ENCODE measurements at places on chromosomes 5 and 9.

GRCh38 chr9:123131258-123131657, 97.8 kb downstream of the GPR21 start:
- peak; percentile 80 for DNase-seq

- DNase-seq = peak; percentile 26
Measured at GRCh38 chr5:122458278-122458872, 146.3 kb downstream of the SNCAIP start.

- no peak for DNase-seq
Measured at GRCh38 chr5:14906628-14907027, 35.0 kb upstream of the ANKH start.

- DNase-seq = peak; percentile 96
Measured at GRCh38 chr5:98763001-98763630, 10.3 kb upstream of the RGMB start.

- no peak for DNase-seq
Measured at GRCh38 chr9:8349376-8349775, 549.8 kb upstream of the DMAC1 start.

GRCh38 chr5:131710391-131710790, 75.4 kb upstream of the RAPGEF6 start:
- DNase-seq = no peak

- DNase-seq = peak; percentile 77
Measured at GRCh38 chr5:119328753-119329602, 26.8 kb upstream of the TNFAIP8 start.

DNA sequence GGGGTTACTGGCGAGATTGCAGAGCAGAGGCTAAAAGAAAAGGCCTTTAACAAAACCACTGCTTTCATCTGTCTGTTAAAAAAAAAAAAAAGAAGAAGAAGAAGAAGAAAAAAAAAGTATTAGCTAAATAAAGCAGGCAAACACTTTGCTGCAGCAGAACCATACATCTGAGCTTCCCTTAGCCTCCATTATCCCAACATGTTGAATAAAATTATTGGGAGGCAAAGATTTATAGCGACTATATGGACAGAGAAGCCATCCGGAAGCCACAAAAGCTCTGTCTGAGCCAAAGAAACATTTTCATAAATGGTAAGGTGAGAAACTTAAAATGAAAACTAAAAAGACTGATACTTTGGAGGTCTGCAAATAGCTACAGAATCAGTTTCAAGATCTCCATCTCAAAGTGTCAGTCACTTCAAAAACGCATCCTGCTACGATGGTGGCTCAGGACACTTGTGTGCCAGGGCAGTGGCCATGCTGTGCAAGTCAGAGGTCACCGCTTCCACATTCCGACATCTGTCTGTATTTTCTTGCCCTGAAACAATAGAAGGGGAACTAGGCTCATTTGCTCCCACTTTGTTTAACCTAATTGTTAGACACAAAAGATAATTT, 9.6 kb downstream of the EFNA5 start:
- no peak for DNase-seq

DNA sequence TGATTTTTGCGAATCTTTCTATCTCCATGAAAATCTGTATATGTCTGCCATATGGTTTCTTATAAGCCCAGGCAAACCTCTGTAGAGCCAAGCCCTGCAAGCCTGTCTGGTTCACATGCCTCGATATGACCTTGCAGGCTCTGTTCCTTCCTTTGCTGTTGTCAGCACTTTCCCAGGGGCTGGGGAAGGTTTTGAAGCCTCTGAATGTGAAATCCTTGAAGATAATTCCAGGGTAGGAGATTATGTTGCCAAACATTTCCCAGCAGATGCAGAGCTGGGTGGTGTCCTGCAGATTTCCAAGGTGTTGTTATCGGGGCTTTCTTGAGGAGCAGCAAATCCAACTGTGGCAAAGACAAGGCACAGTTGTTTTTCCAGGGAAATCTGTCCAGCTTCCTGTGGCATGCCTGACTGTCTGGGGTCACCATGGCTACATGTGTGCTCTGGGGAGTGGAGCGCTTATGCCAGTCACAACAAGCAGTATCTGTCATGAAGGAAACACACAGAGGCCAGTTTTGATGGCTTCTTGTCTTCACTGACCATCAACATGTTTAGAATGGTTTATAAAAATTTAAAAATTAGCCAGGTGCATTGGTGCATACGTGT, 60.7 kb upstream of the RPS23 start:
- no peak for DNase-seq

DNA sequence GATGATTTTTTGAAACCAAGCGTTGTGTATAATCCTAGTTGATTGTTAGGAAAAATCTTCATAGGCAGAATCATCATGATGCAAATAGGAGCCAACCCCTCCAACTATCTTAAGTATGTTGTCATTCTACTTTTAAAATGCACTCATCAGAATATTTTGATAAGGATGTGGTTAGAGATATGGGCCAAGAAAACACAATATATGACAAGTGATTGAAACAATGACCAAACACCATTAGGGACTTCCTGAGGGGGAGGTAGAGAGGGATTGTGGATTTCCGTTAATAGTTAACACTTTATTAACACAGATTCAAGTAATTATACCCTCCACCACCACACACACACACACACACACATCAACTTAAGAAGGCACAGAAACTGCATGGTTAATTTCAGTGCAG, 143.3 kb downstream of the ARSB start:
- DNase-seq = peak; percentile 42

DNA sequence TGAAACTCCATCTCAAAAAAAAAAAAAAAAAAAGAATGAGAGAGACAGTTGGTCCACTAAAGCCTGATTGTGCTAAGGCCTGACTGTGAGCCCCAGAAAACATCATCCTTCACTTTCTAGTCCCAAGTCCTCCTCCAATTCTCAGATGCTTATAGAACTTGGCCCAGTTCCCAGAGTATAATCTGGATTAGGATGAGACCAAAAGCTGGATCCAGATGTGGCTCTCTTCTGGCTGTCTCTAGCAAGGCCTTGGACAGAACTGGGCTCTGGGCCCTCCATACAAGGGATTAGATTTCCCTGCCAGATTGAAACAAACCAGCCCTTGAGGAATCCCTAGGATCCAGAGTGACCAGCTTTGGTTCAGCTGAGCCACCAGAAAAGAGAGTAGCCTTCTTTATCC, 98.4 kb upstream of the ZNF366 start:
- DNase-seq = no peak

DNA sequence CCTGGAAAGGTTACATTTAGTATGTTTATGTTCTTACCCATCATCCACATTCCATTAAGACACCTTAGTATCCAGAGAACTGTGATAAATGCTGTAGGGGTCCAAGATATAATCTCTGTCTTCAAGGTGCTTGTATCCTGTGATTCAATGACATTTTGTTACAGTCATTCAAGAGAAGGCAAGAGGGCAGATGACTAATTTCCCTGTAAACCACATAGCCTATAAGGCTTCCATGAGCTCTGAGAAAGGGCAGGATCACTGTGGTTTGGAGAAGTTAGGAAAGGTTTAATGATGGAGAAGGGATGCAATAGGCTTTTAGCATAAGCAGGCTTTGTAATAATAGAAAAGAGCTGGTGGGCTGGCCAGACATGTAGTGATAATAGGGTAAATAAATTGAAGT, 40.0 kb downstream of the PAPPA start:
- DNase-seq = peak; percentile 87

- no peak for DNase-seq
Measured at GRCh38 chr5:107853031-107853430, 182.3 kb upstream of the EFNA5 start.

Measured in fibroblast of skin of right biceps (primary cell).